ENCODE measurements at places on chromosomes 6 and 20.
A peak's percentile ranks its signal among the peaks of the same experiment; 100 is the strongest.

DNA sequence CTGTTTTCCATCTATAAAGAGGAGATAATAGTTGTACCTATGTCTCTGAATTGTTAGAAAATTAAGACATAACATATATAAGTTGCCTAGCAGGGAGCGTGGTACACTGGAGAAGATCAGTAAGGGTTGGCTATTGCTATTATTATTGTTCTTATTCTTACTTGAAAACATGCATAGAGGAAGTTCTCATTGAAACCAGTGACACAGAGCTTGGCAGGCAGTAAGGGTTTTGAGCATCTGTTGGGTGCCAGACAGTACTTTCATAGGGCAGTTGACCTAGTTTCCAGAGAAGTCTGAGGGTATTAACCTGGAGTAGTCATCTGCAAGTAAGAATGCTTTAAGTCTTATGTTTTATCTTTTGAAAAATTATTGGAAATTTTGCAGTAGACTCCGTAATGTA is 13.3 kb upstream of the SGK1 start:
- no peak for DNase-seq

- DNase-seq, result no peak
Measured at GRCh38 chr20:56859039-56859800, 230.1 kb downstream of the TFAP2C start.

- DNase-seq, result peak; percentile 15
Measured at GRCh38 chr6:137230547-137230946, 11.4 kb upstream of the IFNGR1 start.

DNA sequence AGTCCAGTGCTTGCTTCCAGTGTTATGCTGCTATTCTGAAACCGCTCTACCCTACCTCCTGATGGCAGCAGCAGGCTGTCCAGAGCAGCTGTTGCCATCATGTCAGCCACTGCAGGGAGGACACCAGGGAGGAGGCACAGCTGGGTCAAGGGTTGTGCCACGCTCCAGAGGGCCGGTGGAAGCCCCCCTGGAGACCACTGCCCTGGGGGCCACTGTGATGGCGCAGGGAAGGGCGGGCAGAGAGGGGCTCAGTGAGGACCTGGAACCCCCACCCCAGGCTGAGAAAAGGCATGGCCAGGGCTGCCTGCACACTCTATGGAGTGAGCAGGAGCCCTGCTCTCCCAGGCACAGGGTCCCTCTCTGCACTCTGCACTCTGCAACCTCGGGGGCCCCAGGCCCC is 271.3 kb upstream of the BTBD3 start:
- DNase-seq, result no peak

GRCh38 chr6:107337191-107337741 is 122.1 kb downstream of the PDSS2 start:
- no peak for DNase-seq

DNA sequence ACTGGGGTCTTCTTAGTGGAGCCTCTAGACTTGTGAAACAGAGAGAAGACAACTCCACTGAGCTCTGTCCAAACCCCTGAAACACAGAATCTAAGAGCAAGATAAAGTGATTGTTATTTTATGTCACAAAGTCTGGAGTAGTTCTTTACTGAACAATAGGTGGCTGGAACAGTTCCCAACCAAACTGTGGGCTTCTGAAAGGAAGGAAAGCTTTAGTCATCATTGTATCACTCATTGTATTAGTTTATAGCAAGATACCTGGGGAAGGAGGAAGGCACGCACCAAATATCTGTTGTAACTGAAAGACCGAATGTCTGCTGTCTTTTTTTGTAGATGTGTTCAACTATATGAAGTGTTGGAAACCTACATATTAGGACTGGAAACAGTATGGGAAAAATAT is 284.9 kb upstream of the TBX18 start:
- no peak for DNase-seq

GRCh38 chr6:54730767-54731630 is 115.6 kb upstream of the FAM83B start:
- no peak for DNase-seq

- no peak for DNase-seq
Measured at GRCh38 chr6:107293350-107293749, 166.0 kb downstream of the PDSS2 start.

Data from CD4-positive, alpha-beta T cell treated with Interleukin-1 beta for 1 hour (primary cell).